RPMI7951 (cell line): ENCODE measurements at places on chromosomes 3 and 15. TPM values are rescaled to one million over a fixed set of nuclear protein-coding genes. Genes with fewer than 3 reads are reported as not detected.

DNA sequence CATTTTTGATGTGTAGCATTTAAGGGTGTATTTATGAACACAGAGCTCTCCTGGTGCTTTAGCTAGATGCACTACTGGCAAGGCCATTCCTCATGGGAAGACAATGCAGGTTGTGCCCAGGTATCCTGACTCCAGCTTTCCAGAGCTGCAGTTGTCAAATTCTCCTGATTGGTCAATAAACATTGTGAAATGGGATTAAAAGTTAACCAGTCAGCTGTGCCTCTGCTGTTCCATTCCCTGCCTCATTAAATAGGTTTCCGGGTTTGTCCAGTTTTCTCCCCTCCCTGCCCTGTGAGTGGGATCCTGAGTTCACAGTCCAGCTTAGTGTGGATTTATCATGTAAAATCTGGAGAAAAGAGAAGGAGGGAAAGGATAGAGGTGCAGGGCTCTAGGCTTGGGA is 207.3 kb downstream of the SQOR start:
- DNase-seq, result no peak

- DNase-seq, result no peak
Measured at GRCh38 chr15:98455904-98456303, 192.4 kb upstream of the IGF1R start.

GRCh38 chr3:50318615-50319014 is 3.9 kb downstream of the HYAL2 start:
- DNase-seq, result no peak

- DNase-seq, result no peak
Measured at GRCh38 chr3:121698901-121699300, 38.2 kb upstream of the HCLS1 start.

DNA sequence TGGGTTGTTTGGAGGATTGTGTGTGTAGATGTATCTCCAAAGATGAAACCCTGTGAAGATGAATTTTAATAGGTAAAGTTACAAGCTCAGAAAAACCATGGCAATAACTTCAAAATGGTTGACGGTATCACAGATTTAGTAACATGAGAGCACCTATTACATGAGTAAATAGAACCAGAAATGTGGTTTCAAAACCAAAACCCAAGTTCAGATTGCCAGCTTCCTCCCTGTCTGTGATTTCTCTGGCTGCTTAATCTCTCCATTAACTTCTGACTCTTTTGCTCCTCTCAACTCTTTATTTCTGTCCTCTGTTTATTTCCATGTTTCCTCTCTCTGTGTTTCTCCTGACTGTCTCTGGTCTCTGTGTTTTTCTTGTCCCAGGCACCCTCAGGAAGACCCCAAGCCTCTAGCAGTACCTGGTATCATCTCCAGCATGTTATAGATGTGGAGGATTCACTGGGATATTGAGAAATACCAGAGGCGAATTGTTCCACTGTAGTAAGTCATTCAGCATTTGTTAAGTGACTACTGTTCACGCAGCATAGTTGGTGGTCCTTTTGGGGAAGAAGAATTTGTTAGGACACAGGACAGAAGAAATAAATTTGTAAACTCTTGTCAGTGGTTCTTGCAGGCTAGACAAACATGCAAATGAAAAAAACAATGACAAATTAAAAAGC is 138.8 kb downstream of the BBX start:
- peak; percentile 53 for DNase-seq

- peak; percentile 55 for DNase-seq
Measured at GRCh38 chr15:48929661-48930060, 34.1 kb downstream of the SHC4 start.

DNA sequence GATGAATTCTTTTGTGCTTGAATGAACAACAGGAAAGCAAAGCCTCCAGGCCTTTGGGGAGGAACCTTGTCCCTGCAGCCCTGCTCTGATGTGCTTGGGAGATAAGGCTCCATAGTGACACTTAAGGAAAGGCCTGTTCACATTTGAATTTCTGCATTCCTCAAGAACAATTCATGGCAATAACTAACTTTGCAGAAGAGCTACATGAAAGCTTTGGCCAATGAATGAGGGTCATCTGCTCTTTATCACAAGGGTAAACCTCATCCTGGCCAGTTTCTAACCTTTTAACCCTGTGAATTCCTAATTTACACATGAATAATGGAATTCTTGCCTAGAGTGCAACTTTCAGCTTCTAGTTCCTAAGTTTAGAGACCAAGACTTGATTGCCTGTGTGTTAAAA is 5.6 kb downstream of the PRTG start:
- peak; percentile 72 for DNase-seq

DNA sequence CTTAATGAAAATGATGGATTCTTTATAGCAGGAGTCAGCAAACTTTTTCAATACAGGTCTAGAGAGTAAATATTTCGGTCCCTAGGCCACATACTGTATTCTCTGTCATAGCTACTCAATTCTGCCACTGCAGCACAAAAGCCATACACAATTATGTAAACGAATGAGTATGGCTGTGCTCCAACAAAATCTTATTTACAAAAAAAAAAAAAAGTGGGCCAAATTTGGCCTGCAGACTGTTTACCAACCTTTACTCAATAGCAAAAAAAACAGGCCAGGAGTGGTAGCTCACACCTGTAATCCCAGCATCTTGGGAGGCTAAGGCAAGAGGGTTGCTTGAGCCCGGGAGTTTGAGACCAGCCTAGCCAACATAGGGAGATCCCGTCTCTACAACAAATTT is 41.1 kb downstream of the TTBK2 start:
- no peak for DNase-seq

DNA sequence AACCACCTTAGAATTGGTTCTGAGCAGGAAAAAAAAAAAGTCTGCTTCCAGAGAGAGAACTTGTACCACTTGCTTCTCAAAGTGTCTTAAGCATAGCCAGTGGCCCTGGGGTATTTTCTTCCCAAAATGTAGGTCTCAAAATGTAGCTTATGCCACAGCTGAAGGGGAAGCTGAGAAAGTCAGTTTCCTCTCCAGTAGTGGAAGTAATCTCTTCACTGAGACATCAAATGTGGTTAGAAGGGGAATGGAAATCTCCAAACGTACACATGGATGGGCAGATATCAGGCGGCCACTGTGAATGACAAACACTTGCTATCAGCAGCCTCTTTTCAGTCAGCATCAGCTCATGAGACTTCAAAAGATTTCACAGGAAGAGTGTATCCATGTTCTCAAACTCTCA is 841.2 kb downstream of the TUSC7 start:
- no peak for DNase-seq

ZNF662 gene
- 0.29 and 0.72 TPM in 2 replicates for total RNA-seq

SPTBN5 gene
- total RNA-seq, result 1.7 and 1.9 TPM in 2 replicates

DLEC1 gene
- total RNA-seq, result not detected in 2 replicates

DNA sequence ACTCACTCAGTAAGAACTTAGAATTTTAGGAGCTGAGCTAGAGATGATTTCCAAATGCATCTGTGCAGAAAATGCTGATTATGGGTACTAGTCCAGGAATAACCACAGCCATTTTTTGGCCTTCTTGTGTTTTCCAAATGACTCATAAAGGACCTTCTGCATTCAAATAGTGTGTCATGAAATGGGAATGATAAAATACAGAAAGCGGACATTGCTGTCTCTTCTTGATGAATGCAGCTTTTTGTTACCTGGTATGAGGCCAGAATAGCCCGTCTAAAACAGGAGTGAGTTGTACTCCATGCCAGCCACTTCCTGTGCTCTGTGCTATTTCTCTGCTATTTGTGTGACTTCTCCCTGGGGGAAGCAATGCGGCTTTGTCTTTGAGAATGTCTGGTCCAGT is 20.5 kb upstream of the FRMD5 start:
- DNase-seq, result peak; percentile 98

CLDN11 gene
- total RNA-seq, result 32.3 and 34.4 TPM in 2 replicates

TUSC7 gene
- total RNA-seq, result not detected in 2 replicates

- DNase-seq, result no peak
Measured at GRCh38 chr3:27426926-27427325, 57.3 kb downstream of the SLC4A7 start.

DNA sequence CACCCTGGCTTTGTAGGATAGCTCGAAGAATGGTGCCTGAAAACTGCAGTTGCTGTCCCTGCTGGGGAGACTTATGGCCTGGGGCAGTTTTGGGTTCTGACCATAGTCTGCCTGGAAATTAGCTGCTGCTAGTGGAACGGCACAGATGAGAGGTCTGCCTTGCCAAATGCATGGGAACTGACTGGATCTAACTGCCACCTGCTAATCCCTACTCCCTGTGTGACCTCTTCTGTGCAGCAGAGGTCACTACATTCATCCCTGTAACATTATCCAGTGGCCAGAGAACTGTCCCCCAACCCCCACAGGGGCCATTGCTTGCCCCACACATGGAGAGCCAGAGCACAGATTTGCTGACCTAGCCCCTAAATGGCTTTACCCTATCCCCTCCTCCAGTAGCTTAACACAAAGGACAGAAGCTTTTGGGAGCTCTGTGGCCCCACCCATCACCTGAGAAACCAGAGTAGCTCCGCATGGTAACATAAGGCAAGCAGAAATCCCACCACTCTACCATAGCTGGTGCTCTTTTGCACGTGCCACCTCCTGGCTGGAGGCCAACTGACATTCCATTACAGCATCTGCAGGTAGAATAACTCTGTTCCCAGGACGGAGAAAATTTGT is 840.0 kb downstream of the EPHA3 start:
- no peak for DNase-seq

ERICH6 gene
- not detected in 2 replicates for total RNA-seq

C3orf18 gene
- total RNA-seq, result 15.5 and 16.0 TPM in 2 replicates

FBXO40 gene
- under 0.01 TPM in 2 replicates for total RNA-seq

DNA sequence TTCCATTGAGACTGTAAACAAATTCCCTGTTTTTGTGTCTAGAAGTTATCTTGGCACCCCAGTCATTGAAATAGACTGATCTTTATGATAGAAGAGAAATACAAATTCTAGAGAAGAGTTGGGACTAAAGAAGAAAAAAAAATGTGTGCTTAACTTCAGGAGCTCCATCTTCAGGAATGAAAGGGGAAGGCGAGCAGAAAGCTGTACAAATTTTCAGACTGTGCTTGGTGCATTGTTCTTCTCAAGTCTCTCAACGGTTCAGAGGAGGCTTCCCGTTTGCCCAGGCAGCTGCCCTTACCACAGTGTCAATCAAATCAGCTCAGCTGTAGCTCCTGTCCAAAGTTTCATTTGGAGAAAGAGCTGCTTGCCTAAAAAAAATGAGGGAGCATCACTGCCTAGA is 41.7 kb downstream of the OXSM start:
- DNase-seq, result peak; percentile 20

DNA sequence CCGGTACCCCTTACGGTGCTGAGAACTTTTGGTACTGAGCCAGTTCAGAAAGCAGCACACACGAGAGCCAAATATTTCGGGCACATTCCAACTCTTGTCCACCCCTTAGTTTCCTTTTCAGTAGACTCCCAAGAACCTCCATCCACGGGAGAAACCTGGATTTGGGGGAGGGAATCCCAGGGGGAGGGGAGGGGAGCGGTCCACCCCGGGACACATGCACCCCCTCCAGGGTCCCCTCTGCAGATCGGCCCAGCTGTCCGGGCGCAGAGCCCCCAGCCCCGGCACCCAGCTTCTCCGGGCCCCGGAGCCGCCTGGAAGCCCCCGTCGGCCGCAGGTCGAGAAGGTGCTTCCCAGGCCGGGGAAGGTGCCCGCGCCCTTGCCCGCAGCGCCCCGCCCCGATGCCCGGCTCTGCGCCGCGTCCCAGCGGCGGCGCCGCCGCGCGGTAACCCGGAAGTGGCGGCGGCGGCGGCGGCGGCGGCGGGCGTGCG is 455 bp upstream of the ABHD17C start:
- DNase-seq, result peak; percentile 50

LTF gene
- total RNA-seq, result 0.49 and 0.72 TPM in 2 replicates

DNA sequence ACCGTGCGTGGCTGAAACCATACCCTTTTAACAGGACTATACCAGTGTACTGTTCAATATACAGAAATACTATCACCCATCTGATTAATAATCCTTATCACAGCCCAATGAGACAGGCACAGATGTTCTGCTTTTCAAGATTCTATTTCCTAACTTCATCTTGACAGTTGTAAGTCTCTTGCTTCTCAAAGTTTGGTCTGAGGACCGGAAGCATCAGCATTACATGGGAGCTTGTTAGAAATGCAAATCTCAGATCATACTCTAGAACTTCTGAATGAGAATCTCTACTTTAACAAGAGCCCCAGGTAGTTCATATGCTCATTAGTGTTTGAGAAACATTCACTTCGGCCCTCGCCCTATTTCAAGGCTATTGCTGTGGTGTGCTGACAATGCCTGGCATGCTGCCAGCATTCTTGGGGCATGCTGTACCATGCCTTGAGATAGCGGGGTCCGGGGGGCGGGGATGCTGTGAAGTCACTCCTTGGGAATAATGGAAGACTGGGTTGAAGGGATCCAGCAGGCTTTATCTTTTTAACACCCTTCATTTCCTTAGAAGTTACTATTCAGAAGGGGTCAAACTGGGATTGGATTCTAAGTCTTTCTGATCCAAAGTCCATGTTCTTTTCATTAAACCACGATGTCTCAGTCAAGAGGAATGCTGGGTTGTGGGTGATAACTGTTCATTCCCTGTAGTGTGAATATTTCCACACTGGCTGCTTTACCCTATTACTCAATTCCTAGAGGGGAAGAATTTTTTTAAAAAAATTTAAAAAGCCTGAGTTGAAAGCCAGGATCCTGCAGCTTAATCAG is 194.7 kb downstream of the LPP start:
- DNase-seq, result peak; percentile 88

DNA sequence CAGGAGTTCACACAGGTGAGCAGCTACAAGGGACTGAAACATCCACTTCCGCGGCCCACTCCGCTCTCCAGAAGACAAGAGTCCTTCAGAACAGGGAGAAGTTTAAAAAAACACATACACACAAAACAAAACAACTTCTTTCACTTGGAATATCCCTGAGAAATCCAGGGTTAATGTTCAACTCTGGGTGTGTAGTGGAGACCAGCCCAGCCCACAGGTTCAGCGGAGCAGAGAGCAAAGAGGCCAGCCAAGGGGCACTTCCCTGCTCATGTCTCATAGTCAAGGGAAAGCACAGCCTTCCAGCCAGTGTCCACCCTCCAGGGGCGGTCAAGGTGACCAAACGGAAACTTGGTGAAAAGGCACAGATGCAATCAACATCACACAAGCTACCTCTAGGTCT is 41.6 kb downstream of the WNT5A start:
- DNase-seq, result no peak

- DNase-seq, result peak; percentile 92
Measured at GRCh38 chr3:40504636-40505430, 1.0 kb upstream of the ZNF620 start.

ADGRG7 gene
- not detected in 2 replicates for total RNA-seq

DNA sequence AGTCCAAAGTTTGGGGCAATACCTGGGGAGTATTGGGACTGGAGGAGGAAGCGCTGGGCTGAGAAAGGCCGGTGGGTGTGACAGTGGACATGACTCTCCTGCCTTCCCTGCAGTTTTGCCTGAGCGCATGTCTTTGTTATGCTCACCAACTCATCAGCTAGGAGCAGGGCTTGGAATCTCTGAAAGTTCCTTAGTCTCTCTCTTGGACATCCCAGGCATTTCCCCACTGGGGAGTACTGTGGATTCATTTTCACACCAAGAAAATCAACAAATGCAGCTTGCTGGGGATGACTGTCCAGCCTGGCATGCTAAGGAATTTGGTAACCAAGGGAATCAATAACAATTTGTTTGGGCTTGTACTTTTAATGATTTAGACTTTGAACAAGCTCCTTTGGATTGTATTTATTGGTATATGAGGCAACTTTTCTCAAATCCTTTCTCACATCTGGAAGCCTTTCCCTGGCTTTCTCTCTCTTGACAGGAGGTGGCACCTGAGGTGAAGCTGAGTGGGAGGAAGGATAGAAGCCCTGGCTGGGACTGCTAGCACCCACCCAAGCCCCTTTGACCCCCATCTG is 48.5 kb upstream of the CHST2 start:
- peak; percentile 31 for DNase-seq
